Gastroesophageal sphincter (tissue), 4 donors: ENCODE measurements at places on chromosomes 5 and 9. TPM values are rescaled to one million over a fixed set of nuclear protein-coding genes. Genes with fewer than 3 reads are reported as not detected.

GRCh38 chr5:51838459-51838858, 455.2 kb downstream of the ISL1 start:
- no peak for ATAC-seq

- peak; percentile 87 for ATAC-seq
Observed at GRCh38 chr9:113564498-113565237, 101.1 kb downstream of the RGS3 start.

DNA sequence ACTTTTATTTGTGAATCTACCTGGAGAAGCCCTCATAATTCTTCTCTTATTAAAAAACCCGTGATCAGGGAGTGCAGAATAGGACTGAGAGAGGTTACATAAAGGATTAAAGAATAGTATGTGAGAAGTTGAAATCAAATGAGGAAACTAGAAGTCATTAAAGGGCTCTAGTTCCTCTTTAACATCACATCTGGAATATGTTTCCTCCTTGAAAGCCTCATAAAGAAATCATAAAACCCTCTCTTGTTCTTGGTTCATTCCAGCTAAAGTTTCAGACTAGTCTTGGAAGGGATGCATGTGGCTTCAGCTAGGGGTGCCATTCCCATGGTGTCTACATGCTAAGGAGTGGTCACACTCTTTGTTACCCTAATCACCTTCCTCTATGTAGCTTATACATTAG, 5.7 kb upstream of the C5orf46 start:
- no peak for ATAC-seq

- no peak for ATAC-seq
Observed at GRCh38 chr9:35476596-35476995, 13.3 kb upstream of the RUSC2 start.

DNA sequence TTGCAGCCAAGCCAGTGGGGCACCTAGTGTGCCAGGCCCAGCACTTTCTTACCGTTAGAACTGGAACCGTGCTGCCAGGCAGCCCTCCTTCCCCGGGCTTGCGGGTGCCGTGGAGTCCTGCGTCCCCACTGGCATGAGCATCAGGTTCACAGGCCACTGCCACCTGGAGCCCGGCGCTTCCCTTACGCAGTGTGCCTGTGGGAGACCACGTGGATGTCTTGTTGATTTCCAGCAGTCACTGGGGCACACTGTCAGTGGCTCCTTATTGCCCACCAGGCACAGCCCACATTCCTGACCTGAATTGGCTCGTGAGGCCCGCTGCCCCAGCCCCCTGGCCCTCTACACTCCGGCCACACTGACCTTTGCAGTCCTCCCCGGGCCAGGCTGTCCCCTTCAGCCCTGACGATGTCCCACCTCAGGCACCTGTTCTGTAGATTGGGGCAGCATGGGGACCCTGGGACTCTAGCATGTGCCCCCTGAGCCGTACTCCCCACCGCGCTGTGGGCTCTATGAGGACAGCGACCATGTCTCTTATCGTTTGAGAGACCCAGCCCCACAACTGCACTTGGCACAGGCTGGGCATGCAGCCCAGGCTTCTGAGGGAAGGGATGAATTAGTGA, 10.4 kb upstream of the CEL start:
- ATAC-seq = no peak

DNA sequence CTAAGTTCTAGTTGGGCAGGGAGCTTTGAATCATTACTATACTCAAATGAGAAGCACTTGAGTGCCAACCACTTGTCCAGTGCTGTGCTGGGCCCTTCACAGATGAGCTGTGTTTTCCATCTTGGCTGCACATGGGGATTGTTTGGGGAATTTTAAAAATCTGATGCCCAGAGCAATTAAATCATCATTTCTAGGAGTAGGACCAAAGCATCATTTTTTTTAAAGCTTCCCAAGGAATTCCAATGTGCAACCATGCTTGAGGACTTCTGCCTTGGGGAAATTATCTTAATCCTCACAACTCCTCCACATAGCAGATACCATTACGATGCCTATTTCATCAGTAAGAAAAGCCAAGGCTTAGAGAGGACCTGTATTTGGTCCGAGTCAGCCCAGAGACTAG, 131.4 kb downstream of the TMEM174 start:
- ATAC-seq = no peak

- ATAC-seq = no peak
Observed at GRCh38 chr9:124149992-124150391, 107.8 kb upstream of the NEK6 start.

DNA sequence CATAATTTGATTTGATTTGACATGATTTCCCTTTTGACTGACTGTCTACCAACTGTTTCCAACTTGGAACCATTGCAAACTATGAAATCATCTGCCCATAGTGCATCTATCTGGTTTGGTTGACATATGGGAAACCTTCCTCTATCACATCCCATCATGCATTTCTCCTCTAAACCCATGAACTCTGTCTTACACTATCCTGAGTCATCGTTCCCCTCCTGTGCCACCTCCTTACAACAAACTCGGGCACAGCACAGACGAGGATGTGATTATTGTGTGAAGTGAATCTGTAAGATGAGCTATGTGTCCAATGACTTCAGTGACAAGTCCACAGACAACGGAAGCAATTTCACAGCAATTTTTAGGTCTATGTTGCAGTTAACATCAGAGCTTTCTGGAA, 126.1 kb downstream of the NPR3 start:
- ATAC-seq = no peak

- no peak for ATAC-seq
Observed at GRCh38 chr5:122880749-122881148, 35.3 kb downstream of the SNX24 start.

DNA sequence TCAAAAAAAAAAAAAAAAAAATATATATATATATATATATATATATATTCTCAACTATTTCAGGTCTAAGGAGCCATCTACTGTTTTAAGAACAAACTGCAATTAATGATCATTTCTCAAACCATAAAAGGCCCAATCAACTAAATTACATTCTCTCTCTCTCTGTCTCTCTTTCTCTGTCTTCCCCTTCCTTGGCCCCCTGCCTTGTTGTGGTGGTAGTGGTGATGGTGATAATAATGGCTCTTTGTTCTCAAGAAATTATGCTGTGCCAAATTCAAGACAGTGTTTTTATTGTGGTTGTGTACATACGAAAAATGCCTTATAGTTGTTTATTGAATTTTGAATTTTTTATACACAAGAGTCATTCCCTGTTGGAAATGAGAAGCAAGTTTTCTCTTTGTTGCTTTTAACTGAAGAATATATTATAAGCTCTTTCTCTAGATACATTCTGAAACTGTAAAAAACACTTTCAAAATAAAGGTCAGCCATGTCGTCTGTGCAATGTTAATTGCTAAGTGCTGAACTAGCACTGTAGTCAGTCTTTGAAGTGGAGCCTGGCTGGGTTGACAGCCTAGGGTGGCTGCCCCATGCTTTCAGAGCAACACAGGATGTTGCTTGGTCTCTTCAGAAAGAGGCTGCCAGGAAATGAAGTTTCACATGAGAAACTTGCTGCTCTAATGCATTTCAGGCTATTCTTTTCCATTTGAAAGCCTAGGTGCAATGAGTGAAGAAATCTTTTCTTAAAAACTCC, 96.0 kb downstream of the HINT1 start:
- ATAC-seq = no peak

DNA sequence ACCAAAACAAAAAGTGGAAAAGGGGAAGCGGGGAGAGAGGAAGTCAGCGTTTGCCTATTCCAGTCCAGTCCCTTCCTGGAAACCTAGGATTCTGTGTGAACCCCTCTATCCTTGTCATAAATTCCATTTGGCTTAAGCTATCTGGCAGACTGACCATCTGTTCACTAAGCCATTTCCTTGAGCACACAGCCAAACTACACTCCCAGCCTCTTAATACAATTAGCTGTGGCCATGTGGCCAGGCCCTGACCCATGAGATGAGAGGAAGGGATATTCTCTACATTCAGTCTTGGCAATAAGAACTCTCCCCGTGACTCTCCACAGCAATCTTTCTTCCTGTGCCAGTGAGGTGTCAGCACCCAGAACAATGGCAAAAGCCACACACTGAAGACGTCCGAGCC, 424.8 kb downstream of the TLE1 start:
- ATAC-seq = peak; percentile 36

- no peak for ATAC-seq
Observed at GRCh38 chr9:79492092-79493009, 79.4 kb upstream of the TLE4 start.

- ATAC-seq = no peak
Observed at GRCh38 chr9:115883467-115884329, 269.9 kb upstream of the PAPPA start.

Gene SNAPC4
- 8.4 TPM for total RNA-seq

Gene NIPSNAP3A
- 21.9 TPM for total RNA-seq

Gene FSTL4
- 0.22 TPM for total RNA-seq

Gene SIT1
- 1.2 TPM for total RNA-seq
